Anterior cingulate cortex (tissue), 58 donors: ENCODE measurements at places on chromosomes 2 and 18.

GRCh38 chr2:207930747-207931146 is 94.6 kb downstream of the PLEKHM3 start:
- no peak for DNase-seq

- no peak for DNase-seq
Observed at GRCh38 chr18:35949903-35950627, 22.4 kb upstream of the RMP24 start.

- DNase-seq, result no peak
Observed at GRCh38 chr18:50424877-50425690, 50.2 kb downstream of the SKA1 start.

DNA sequence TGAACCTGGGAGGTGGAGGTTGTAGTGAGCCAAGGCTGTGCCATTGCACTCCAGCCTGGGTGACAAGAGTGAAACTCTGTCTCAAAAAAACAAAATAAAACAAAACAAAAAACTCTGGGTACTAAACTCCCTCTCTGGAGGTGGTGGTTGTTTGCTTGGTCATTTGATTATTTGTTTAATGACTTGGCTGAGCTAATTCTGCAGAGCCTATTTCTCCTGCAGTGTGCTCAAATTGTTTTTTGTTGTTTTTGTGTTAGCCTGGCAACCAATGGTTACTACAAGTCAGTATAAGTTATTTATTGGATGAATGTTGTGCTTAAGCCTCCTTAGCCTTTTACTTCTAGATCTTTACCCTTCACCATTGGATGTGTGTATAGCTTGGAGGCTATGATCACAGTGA is 387.5 kb downstream of the ADCYAP1 start:
- no peak for DNase-seq

- peak; percentile 49 for DNase-seq
Observed at GRCh38 chr2:218301176-218301819, 9.0 kb upstream of the TMBIM1 start.

- DNase-seq, result no peak
Observed at GRCh38 chr2:102677244-102678215, 58.2 kb downstream of the SLC9A2 start.
